Right ventricle myocardium inferior (tissue), 1 donor: ENCODE measurements at places on chromosomes 7 and 10. TPM values are rescaled to one million over a fixed set of nuclear protein-coding genes. Genes with fewer than 3 reads are reported as not detected.

Gene SLIT1
- total RNA-seq = 0.08 TPM

Gene CAV2
- total RNA-seq = 239 TPM

Gene DNMBP
- total RNA-seq = 6.6 TPM

Gene SH2D4B
- total RNA-seq = not detected

Gene CDNF
- 1.9 TPM for total RNA-seq

Gene ITIH5
- total RNA-seq = 10.3 TPM

Gene CPXM2
- 4.6 TPM for total RNA-seq

Gene CYP2E1
- total RNA-seq = 0.89 TPM

Gene C10orf120
- total RNA-seq = not detected

Gene RBP4
- 12.8 TPM for total RNA-seq

Gene SPDYE1
- total RNA-seq = not detected

Gene PPP1R9A
- 21.9 TPM for total RNA-seq

Gene CPEB3
- total RNA-seq = 14.1 TPM

Gene VSIR
- 140 TPM for total RNA-seq

Gene SPDYE11
- total RNA-seq = not detected

Gene MRLN
- not detected for total RNA-seq

Gene SPDYE17
- total RNA-seq = not detected

Gene C10orf67
- 0.51 TPM for total RNA-seq

Gene C10orf71
- 108 TPM for total RNA-seq

Gene ASB10
- 41.4 TPM for total RNA-seq

Gene ERV3-1
- 5.4 TPM for total RNA-seq

Gene PHYHIPL
- not detected for total RNA-seq

Gene ALDH18A1
- total RNA-seq = 11.8 TPM

Gene OR6B1
- not detected for total RNA-seq

Gene KIF20B
- 3.0 TPM for total RNA-seq

Gene CCL24
- total RNA-seq = not detected

Gene AKR1C1
- total RNA-seq = 39.6 TPM

Gene PLAU
- 8.5 TPM for total RNA-seq

Gene SEMA3A
- total RNA-seq = 1.7 TPM

Gene SFRP4
- total RNA-seq = 0.32 TPM

Gene GTF2IRD2
- 13.7 TPM for total RNA-seq

Gene NUDT1
- 13.6 TPM for total RNA-seq

Gene GLI3
- total RNA-seq = 3.9 TPM

Gene MGMT
- 14.5 TPM for total RNA-seq

Gene PLCE1
- total RNA-seq = 4.2 TPM

Gene SVIL
- total RNA-seq = 327 TPM

Gene OR2A12
- not detected for total RNA-seq

Gene GNB2
- 120 TPM for total RNA-seq

Gene CBLL1
- 20.5 TPM for total RNA-seq

Gene CAMK1D
- total RNA-seq = 5.2 TPM

Gene STEAP4
- total RNA-seq = 25.2 TPM

Gene FAM180A
- 6.1 TPM for total RNA-seq

Gene POM121
- total RNA-seq = 15.5 TPM

Gene CDH23
- total RNA-seq = 4.8 TPM

Gene COL17A1
- total RNA-seq = 0.43 TPM

Gene CCSER2
- 163 TPM for total RNA-seq

Gene TSPAN13
- total RNA-seq = 16.7 TPM

Gene LBX1
- total RNA-seq = not detected

Gene PRLHR
- total RNA-seq = not detected

Gene ELOVL3
- not detected for total RNA-seq

Gene OR6V1
- total RNA-seq = not detected

Gene STAG3
- total RNA-seq = 0.51 TPM

Gene FAM221A
- 2.6 TPM for total RNA-seq

Gene MYH16
- not detected for total RNA-seq

Gene LIPK
- not detected for total RNA-seq

Gene GIMAP1
- total RNA-seq = 5.8 TPM

Gene IFIT1B
- total RNA-seq = not detected

Gene PRKAR2B
- total RNA-seq = 23.2 TPM
